Activated effector memory CD4-positive, alpha-beta T cell treated with Interleukin-2 at 50 U/mL for 16 hours (primary cell): ENCODE measurements at places on chromosomes 1 and 21.

DNA sequence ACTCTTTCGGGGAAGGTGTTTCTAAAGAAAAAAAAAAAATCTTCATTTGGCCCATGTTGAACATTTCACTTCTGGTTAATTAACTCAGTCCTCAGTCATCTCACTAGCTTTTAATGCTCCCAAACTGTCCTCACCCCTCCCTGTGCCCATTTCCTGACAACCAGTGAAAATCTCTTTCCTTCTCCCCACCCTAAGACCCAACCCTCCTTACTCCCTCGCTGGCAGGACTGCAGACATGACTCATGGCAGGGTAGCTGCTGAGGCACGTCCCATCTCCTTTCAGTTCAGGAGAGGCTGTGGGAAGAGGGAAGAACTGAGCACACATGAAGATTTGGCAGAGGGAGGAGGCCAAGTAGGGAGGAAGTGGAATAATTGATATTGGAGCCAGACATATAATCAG, 12.6 kb downstream of the PKP1 start:
- DNase-seq = no peak

- peak; percentile 39 for DNase-seq
Observed at GRCh38 chr1:235648954-235649367, 623 bp downstream of the GNG4 start.

DNA sequence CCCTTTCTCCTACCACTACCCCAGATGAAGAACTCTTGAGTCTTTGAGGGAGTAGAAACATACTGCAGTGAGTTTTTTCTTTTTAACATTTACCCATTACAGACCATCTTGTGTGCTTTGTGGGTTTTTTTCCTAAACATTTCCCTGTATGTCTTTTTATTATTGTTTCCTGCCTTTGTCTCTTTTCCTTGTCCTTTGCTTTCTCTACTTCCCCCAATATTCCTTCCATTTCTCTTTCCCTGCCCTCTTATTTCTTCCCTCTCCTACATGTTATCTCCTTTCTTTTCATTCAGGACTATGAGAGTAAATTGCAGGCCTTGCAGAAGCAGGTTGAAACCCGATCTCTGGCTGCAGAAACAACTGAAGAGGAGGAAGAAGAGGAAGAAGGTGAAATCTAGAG, 79.1 kb upstream of the PGD start:
- no peak for DNase-seq

DNA sequence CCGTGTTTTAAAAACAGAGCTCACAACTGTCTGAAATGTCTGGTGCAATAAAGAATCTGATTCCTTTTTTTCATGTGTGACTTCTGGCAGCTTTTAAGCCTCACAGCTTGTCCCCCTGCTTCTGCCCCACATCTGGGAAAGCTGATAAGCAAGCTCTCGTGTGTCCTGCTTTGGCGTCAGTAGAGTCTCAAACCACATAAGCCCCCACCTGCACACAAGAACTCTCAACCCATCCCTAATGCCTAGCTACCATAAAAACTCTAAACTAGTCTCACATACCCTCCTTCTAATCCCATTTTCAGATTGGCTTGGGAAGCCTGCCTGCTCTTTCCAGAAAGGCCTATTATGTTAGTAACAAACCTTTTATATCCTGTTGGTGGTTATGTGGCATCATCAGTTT, 94.6 kb upstream of the DAB1 start:
- no peak for DNase-seq

GRCh38 chr1:39672551-39672947, 642 bp upstream of the NT5C1A start:
- peak; percentile 16 for DNase-seq

GRCh38 chr1:160428655-160429054, 28.3 kb downstream of the VANGL2 start:
- no peak for DNase-seq

- no peak for DNase-seq
Observed at GRCh38 chr1:74731399-74732052, 1.3 kb downstream of the CRYZ start.

GRCh38 chr1:116232989-116233514, 121.9 kb downstream of the MAB21L3 start:
- no peak for DNase-seq

GRCh38 chr1:48127735-48128685, 94.5 kb upstream of the SLC5A9 start:
- DNase-seq = no peak

DNA sequence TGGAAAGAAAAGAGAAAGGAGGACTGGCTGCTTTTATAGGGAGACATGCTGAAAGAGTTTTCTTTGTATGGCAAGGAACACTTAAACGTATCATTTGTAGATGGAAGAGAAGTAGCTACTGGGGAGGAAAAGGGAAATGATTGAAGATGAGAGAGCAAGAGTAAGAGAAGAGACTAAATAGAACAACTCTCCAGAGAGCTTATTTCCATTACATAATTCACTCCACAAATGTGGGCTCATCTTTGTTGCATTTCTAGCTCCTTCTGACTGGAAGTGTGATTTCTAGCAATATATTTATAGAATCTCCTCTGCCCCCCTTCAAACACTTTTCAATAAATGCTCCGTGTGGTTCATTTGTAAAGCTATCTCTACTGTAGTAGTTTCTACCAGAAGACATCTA, 71.0 kb downstream of the ST6GALNAC5 start:
- no peak for DNase-seq

GRCh38 chr1:3121401-3122210, 52.6 kb downstream of the PRDM16 start:
- no peak for DNase-seq
